ENCODE measurements at places on chromosomes 16 and 17. TPM values are rescaled to one million over a fixed set of nuclear protein-coding genes. Genes with fewer than 3 reads are reported as not detected.

RIPOR1 gene
- 31.6 TPM for total RNA-seq

KRT15 gene
- total RNA-seq: 314 TPM

KRTAP4-1 gene
- not detected for total RNA-seq

COTL1 gene
- total RNA-seq: 181 TPM

ZMYND15 gene
- total RNA-seq: 0.31 TPM

SPATA32 gene
- total RNA-seq: not detected

SLC38A8 gene
- total RNA-seq: not detected

CCT6B gene
- total RNA-seq: 0.60 TPM

OR1A1 gene
- not detected for total RNA-seq

MAP3K3 gene
- 20.2 TPM for total RNA-seq

DNA sequence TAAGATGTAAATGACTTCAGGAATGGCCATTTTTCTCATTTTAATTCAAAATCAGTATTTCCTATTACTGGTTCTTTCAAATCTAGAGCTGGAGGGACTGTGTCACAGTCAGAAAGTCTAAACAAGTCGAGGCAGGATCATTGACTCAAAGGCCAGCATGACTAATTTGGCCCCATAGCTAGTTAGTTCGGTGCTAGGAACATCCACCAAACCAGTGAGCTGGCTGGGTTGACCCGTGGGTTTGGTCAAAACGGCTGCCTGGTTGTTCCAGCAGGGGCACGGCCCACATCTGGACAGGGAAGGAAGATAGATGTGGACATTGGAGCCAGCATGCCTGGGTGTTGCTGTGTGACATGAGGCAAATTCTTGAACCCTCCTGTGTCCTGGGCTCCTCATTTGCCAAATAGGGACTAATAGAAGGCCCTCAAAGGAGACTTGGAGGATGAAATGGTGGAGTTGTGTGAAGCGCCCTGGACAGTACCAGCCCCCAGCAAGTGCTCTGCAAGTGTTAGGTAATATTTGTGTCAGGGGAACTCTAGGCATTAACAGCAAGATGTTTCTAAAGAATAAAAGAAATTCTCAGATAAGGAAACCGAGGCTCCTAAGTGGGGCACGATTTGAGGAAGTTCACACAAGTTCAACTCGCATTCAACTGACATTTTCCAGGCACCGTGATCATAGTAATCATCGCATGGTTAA is 46.2 kb downstream of the MEOX1 start:
- peak; percentile 66 for DNase-seq

GRCh38 chr17:34260861-34261260 is 5.8 kb downstream of the CCL2 start:
- no peak for DNase-seq

GRCh38 chr17:74842146-74842598 is 17.5 kb downstream of the GRIN2C start:
- no peak for DNase-seq

GRCh38 chr17:42850954-42851353 is at the start of gene AOC3:
Gene AOC3, plus strand, starts transcription at chr17:42851199. Its CDS starts 145 bp downstream, at chr17:42851344.
- DNase-seq: no peak

DNA sequence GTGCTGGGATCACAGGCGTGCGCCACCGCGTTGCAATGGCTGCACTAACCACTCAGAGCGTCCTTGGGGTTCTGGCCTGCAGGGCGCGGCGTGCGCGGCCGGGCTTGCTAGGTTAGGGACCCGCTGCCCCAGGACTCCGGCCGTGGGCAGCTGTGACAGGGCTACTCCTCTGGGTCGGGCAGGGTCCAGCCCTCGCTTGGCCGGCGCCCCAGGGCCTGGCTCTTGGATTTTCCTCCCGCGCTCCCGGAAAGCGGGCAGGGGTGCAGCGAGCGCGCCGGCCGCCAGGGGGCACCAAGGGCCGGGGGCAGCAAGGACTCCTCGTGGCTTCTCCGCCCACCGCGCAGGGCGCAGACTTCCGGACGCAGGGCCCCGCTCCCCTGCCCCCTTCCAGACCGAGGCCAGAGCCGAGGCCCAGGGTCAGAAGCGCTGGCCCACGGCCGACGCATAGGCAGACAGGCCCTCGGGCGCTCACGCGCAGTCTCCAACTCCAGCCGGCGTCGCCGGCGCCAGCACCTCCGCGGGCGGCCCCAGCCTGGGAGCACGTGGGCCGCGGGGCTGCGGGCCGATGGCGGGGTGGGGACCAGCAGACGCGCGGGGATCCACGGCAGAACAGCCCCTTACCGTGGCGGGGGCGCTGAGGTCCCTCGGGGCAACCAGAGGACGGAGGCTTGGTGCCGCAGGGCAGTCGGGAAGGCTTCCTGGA is 355 bp downstream of the TLE7 start:
- no peak for DNase-seq

- DNase-seq: no peak
Observed at GRCh38 chr16:14324581-14324980, 253.5 kb downstream of the MRTFB start.

DNA sequence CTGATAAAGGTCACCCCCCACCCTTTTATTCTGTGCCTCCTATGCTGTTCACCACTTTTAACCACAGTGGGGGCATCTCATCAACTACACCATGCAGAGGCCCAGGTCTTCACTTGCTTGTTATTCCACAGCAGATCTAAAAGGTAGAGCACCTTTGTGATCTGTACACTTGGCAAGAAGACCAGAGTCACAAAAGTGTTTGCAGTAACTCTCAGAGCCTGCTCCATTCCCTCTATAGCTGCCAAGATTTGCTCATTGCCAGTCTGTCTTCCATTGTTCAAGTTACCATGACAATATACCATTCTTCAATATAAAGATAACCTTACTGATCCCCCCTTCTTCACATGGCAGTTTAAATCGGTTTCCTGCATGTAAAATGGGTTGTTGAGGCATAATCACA is 180.0 kb downstream of the TOX3 start:
- DNase-seq: no peak

DNA sequence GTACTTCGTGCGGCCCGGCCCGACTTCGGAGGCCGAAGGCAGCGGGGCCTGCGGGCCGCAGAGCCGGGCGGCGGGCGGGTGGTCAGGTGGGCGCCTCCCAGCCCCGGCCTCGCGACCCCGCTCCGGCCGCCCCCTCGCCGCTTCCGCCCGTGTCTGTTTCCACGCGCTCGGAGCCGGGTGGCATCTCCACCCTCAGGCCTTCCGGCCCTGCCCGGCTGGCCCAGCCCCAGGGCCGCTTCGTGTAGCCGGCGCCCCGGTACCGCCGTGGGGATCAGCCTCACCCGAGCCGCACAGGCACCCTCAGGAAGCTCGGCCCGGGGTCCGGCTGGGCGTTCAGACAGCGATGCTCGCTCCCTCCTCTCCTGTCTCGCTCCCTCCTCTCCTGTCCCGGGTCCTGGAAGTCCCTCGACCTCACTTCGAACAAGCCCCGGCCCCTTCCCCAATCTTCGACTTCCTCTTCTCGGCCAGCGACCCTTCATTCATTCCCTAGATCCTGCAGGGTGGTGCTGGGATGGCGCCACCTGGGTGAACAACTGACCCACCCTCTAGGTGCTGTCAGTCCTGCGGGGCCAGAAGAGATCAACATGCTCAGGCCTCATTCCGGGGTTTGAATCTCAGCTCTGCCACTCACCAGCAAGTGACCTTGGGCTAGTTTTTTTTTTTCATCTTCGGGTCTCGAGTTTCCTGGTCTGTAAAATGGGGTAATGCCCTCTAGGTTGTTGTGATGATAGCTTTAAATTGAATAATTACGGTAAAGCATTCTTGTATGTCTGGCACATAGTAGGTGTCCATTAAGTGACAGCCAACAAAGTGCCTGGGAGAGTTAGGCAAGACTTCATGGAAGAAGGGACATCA is 610 bp downstream of the VPS4A start:
- peak; percentile 26 for DNase-seq

DNA sequence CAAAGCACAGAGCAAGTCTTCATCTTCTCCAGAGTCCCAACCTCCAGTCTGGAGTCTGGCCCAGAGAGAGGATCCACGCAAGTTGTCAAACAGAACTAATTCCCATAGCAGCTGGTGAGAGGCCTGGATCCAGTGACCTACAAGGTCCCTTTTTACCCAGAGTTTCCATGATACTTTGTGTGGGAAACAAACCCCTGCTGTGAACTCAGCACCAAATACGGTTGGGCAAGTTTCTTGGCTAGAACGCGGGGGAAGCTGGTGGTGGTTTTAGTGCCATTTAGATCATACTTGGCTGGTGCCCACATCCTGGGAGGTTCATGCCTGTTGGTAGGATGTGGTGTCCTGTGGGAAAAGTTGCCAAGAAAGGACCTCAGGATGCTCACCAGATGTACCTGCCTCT is 18.1 kb downstream of the TMC7 start:
- DNase-seq: peak; percentile 76

- no peak for DNase-seq
Observed at GRCh38 chr17:1040216-1040600, 43.3 kb downstream of the TIMM22 start.

GRCh38 chr16:47886631-47887415 is 269.0 kb downstream of the ABCC12 start:
- no peak for DNase-seq

DNA sequence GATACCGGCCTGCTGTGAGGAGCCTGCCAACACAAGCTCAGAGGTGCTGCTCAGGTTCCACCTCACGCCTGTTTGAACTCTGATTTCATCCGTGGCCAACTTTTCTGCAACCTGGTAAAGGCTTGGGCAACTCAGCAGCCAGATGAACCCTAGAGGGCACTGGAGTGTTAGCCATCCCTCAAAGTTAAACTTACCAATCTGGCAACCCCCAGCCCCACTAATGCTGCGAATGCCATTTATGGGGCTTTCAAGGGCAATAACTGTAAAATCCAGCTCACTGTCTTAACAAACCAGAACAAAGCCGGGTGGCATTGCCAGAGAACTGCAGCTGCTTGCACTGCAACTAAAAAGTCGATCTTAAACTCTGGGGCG is 105.5 kb downstream of the AXIN2 start:
- no peak for DNase-seq

DNA sequence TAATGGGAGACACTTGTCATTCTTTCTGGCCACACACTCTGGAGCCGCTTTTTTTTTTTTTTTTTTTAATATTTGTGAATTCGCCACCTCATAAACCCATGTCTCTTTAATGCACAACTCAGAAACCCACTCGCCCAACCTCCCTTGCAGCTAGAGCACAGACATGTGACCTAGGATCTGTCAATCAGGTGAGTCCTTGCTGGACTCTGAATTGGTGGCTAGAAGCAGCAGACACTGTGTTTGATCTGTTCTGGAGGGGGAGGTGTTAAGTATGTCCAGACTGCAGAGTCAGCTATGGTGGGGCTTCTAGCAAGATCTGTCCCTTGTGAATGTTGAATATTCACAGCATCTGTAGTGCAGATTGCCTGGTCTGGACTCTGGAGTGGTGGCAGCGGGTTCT is 112.1 kb downstream of the PRKCB start:
- DNase-seq: no peak

DNA sequence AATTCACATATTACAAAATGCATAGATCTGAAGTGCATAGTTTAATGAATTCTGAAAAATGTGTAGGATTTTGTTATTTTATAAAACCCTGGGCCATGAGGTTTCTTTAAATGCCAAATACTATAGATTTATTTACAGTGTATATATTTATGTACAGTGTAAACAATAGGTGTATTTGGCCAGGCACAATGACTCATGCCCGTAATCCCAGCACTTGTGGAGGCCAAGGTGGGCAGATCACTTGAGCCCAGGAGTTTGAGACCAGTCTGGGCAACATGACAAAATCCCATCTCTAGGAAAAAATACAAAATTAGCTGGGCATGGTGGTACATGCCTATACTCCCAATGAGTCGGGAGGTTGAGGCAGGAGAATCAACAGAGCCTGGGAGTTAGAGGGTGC is 249.4 kb downstream of the PRKCA start:
- no peak for DNase-seq

- peak; percentile 48 for DNase-seq
Observed at GRCh38 chr16:68234188-68235107, 1.5 kb downstream of the ESRP2 start.

DNA sequence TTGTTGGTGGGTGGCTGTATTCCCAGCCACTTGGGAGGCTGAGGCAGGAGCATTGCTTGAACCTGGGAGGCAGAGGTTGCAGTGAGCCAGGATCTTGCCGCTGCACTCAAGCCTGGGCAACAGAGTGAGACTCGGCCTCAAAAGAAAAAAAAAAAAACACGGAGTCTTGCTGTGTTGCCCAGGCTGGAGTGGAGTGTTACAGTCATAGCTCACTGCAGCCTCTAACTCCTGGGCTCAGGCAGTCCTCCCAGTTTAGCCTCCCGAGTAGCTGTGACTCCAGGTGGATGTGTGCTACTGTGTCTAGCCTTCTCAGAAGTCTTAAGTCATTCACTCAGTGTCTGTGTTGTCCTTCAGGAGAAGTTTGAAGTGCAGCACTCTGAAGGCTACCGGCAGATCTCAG is 27.4 kb downstream of the NDE1 start:
- DNase-seq: no peak

- DNase-seq: no peak
Observed at GRCh38 chr17:13418891-13419290, 182.8 kb downstream of the HS3ST3A1 start.

GRCh38 chr17:8925141-8925540 is 40.4 kb downstream of the PIK3R5 start:
- no peak for DNase-seq

GRCh38 chr17:49823614-49824013 is 24.3 kb downstream of the TAC4 start:
- no peak for DNase-seq

- DNase-seq: no peak
Observed at GRCh38 chr16:82935766-82936165, 309.0 kb downstream of the CDH13 start.

DNA sequence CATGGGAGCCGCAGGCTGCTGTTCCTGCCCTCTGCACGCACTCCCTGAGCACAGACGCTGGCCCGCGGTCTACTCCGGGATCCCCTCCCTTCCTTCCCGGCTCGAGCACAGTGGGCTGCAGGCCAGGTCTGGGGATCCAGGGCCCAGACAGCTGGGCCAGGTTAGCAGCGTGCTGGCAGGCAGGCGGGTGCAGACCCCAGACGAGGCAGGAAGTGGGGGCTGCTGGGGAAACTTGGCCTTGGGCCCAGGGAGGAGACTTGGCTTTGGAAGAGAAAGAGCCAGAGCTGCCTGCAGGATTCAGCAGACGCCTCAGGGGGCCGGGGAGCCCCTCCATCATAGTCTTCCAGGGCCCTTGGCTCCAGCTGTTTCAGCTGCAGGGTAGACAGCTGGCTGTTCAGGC is 30.2 kb upstream of the ABCC3 start:
- no peak for DNase-seq

- DNase-seq: no peak
Observed at GRCh38 chr17:11251561-11252107, 10.6 kb downstream of the SHISA6 start.

DNA sequence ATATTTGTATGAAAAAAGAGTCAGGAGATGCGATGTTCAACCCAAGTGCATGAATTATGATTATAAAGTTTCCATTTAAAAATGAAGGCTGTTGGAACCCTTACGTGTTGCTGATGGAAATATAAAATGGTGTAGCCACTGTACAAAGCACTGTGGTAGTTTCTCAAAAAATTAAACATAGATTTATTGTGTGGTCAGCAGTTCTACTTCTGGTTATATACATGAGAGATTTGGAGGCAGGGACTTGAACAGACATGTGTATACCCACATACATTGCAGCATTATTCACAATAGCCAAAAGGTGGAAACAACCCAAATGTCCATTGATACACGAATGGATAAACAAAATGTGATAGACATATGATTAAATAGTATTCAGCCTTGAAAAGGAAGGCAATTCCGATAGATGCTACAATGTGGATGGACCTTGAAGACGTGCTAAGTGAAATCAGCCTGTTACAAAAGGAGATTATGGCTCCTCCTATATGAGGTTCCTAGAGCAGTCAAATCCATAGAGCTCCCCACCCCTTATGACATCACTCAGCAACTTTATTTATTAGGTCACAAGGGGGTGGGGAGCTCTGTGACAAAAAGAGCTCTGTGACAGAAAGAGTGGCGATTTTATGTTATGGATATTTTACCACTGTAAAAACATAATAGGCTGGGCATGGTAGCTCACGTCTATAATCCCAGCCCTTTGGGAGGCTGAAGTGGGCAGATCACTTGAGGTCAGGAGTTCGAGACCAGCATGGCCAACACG is 106.7 kb downstream of the MSI2 start:
- DNase-seq: no peak
